Upper lobe of left lung (tissue), 6 donors: ENCODE measurements at places on chromosomes 12 and 14.
A peak's percentile ranks its signal among the peaks of the same experiment; 100 is the strongest.

GRCh38 chr14:49774106-49774505 lies 6.2 kb downstream of the KLHDC2 start:
- DNase-seq: no peak

DNA sequence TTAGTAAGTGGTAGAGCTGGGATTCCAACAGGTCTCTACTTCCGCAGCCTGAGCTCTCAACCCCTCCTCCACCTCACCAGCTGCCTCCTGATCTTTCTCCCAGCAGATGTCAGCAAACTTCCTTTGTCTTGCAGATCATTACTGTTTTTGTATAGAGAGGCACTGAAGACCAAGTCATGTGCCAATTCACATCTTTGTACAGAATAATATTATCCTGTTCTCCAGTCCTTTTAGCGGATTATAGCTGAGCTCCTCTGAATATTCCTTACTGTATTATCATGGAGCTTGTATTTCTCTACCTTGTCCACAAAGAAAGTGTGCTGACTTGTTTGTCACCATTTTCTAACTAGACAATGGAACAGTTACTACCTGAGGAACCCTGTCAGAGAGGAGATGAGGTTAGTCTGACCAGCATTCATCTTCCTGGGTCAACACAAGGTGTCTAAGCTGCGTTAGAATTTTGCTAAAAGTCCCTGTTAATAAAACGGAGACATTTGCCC lies 142.3 kb upstream of the ARHGAP5 start:
- no peak for DNase-seq

DNA sequence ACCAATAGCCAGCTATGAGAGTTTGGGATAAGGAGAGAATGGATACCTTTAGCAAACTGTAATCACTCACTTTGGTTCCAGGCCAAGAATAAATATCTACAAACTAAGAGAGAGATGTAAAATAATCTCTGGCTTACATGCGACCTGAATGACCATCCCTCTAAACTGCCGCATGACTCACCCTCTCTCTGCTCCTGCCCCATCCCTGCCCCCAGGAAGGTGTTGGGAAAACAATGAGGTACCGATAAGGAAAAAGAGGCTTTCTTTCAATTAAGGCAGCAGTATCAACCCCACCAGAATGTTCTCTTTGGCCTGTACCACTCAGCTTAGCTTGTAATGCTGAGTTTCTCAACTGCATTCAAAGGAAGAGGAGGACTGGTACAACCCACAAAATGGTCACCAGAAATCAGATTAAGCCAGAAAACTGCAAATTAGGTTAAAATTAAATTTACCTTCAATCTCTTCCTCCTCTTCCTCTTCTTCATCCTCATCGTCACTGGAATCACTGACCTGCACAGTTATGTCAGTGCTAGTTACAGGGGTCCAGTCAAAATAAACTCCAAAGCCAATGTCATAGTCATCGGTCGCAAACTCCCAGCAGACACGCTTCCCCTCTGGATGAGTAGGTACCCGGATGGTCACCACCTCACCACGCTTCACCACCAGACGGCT lies 22.0 kb downstream of the GSTZ1 start:
- DNase-seq: no peak

- DNase-seq: no peak
Observed at GRCh38 chr14:100156776-100157175, 2.7 kb downstream of the DEGS2 start.

DNA sequence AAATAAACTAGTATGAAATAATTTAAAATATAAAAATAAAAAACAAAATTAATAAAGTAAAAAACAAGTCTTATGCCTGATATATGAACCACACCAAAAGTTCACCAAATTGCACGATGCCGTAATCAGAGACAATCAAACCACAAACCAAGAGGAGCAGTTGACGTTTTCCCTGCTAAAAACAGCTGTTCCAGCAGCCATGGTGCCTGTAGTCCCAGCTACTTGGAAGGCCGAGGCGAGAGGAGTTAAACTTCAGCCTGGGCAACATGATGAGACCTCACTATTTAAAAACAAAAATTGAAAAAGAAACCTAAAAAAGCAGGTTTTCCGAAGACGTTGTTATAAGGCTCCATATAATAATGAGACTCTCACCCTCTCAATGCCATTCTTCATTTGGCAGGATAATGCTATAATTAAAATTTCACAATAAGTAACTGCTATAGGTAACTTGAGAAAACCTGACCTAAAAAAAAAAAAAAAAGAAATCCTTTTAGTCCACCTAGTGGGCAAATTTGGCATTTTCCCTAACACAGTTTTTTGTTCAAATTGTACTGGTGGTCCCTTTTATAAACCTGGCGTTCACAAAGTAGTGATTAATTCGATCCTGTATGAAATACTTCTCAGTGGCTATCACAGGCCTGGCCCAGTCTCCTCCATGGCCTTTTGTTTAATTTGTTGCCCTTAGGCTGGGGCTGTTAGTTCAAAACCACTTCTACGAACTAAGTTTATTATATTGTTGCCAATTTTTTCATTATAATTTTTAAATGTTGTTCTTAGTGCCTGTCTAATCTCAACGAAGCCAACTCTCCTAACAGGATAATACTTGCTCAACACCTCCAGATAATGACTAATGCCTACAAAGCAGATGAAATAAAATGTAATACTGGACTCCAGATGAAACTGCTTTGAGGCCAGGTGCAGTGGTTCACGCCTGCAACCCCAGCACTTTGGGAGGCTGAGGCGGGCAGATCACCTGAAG lies 62.1 kb downstream of the TNFAIP2 start:
- no peak for DNase-seq

GRCh38 chr12:115597157-115597712 lies 680.3 kb downstream of the MED13L start:
- DNase-seq: no peak

DNA sequence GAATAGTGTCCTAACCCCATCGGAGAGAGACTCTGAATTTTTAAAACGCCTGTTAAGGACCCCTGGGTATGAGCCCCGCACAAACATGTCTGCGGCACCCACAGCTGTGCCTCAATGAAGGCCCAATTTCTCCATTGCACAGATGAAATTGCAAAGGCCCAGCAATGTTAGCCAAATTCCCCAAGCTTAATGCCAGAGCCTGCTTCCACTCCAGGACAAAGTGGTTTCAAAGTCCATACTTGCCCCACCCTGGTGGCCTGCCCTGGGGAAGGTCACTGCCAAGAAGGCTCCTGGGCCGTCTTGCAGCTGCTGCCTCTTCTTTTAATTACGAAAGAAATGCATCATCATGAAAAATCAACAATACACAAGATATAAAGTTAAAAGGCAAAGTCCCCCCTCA lies 1179.7 kb downstream of the VRK1 start:
- DNase-seq: no peak

DNA sequence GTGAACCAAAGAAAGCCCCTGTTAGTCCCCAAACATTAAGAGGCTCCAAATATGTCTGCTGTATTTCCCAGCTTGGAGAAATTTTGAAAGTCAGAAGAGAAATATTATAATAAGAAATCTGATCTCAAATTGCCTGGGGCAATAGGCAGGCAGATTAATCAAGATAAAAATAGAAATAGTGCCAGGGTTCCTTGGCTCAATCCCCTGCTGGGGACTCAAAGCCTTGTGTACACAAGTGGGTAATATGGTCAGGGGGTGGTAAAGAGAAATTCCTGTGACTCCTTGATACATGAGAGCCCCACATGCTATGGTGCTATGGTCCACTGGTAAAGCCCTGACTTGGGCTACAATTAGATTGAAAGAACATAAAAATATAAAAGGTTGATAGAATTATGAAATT lies 41.3 kb upstream of the ARID2 start:
- no peak for DNase-seq

- no peak for DNase-seq
Observed at GRCh38 chr14:91387169-91387835, 30.3 kb downstream of the CCDC88C start.

- DNase-seq: no peak
Observed at GRCh38 chr12:13304924-13305323, 108.4 kb downstream of the EMP1 start.

DNA sequence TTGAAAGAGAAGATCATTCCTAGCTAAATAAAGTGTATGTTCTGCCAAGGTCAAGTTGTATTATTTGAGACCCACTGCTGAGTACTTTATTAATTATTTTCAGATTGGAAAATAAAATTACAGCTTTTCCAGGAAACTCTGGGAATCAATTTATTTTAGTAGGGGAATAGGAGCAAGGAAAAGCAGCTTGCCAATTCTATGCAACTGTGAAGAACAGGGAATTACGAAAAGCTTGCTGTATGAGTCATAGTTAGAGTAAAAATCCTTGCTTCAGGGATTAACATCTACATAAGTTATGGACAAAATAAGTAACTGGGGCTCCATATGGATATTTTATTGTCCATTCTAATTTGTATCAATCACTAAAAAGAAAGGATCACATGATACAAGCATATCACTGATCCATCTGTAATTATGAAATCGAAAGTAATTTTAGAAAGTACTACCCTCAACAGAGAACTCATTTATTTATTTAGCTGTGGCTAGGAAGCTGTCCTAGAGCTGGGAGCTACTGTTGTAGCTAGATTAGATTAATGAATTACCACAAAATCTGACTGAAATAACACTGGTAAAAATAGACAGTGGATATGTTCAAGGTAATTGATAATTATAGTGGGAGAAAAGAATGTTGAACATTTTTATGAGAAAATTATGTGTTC lies 303.5 kb upstream of the NPAS3 start:
- DNase-seq: no peak

DNA sequence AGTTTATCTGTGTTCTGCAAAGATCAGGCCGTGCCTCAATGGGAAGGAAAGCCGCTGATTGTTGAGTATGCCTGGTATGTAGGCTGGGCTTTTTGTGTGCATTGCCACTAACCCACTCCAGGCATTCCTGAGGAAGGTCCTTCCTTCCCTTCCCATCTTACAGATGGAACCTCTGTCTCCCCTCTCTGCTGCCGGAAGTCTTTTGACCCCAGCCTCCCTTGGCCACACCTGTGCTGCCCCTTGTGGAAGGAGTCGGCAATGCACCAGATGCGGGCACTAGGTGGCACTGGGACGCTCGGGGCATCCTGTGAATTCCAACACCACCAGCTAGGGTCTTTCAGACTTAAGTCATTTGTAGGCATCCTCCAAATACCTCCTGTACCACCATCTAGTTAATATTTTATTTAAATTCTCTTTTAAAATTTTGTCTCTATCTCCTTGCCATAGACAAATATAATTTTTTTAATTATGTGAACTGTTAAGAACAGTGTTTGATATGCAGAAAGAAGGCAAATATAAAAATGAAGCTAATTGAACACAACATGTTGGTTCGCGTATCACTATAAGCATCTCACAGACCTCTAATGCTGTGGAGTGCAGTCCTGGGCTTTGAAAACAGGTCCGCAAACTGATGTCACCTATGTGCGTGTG lies 99.6 kb downstream of the RIN3 start:
- no peak for DNase-seq

GRCh38 chr14:77980475-77981321 lies 180.8 kb downstream of the ADCK1 start:
- DNase-seq: peak; percentile 88

DNA sequence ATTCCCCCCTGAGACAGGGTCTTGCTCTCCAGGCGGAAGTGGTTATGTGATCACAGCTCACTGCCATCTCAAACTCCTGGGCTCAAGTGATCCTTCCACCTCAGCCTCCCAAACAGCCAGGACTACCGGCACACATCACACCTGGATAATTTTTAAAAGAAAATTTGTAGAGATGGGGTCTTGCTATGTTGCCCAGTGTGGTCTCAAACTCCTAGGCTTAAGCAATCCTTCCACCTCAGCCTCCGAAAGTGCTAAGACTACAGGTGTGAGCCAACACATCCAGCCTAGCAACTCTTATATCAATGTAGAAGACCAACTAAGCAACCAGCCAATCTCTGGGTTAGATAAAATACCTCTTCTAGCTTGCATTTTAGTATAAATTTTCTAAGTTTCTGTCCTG lies 297.2 kb downstream of the MED13L start:
- DNase-seq: no peak

GRCh38 chr12:131348646-131349045 lies 362.2 kb upstream of the SFSWAP start:
- no peak for DNase-seq

DNA sequence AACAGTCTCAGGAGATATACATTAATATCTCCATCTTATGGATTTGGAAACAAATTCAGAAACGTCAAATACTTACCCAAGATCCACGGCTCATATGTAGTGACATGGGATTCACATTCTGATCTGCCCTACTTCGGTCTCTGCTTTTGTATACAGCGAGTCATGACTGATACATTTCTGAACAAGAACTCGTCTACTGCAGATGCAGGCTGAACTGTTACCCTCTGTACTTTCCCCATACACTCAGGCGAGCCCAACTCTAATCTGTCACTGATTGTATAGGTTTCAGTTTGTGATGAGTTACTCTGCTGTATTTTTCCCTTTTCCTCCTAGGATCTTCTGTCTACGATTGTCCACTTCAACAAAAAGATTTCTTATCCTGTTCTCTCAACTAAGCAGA lies 441.6 kb downstream of the CCDC91 start:
- DNase-seq: no peak

DNA sequence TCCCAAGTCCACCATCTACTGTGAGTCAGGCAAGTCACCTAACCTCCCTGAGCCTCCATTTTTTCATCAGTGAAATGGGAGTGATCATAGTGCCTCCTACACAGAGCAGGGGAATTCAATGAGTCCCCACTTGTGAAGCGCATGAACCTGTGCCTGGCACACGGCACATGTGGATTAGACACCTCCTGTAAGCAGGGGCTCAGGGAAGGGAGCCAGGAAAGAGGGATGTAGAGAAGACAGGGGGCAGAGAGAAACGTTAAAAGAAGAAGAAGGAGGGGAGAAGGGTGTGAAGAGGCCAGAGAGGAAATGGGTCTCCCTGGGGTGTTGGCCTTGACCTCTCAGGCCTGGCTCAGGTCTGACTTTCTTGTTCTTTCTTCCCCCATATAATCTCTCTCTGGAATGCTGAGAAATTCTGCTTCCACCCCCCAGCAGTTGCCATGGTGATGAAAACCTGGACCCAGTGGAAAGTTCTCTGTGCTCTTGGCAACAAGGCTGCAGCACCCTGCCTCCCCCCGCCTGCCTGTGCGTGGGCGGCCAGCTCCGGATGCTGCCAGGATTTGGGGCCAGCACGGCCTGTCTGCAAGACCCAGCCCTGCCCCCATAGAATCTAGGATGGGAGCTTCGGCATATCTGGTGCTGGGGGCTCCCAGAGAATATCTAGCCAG lies 94.5 kb downstream of the CALM1 start:
- DNase-seq: peak; percentile 90

DNA sequence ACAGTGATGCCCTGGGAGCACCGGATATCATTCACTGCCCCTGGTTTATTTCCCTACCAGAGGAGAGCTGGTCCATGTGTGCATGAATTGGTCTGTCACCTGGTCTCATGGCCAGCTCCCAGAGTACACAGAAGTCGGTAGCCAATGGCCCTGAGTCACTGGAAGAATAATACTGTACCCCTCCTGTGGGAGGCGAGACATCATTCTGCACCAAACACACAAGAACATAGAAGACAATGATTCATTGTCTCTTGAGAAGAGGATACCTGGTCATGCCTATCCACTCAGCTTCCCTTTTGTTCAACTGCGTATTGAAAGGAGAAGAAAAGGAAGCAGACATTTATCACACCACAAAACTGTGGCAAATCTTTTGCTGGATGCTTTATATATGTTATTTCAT lies 216.2 kb downstream of the DPF3 start:
- DNase-seq: no peak
